ENCODE measurements at places on chromosomes 16 and 17.

DNA sequence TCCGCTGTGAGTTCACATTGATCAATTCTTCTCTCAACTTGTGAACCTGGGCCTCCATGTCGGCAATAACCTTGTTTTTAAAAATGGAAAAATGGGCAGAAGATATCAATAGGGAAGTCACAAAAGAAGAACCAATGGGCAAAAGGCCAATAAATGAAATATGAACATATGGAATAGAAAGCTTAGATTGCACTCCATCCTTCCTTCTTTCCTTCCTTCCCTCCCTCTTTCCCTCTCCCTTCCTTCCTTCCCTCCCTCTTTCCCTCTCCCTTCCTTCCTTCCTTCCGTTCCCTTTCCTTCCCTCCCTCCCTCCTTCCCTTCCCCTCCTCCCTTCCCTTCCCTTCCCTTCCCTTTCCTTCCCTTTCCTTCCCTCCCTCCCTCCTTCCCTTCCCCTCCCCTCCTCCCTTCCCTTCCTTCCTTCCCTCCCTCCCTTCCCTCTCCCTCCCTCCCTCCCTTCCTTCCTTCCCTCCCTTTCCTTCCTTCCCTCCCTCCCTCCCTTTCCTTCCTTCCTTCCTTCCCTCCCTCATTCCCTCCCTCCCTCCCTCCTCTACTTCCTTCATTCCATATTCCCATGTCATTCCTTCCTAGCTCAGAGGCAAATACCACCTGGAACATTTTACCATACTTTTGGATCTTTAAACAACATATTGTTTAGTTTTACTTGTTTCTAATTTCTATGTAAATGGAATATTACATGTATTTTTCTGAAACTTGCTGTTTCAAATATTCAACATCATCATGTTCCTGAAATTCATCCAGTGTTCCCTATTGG lies 290.7 kb upstream of the AXIN2 start:
- DNase-seq, result no peak

GRCh38 chr17:37770631-37771518 lies 26.0 kb upstream of the HNF1B start:
- DNase-seq, result no peak

DNA sequence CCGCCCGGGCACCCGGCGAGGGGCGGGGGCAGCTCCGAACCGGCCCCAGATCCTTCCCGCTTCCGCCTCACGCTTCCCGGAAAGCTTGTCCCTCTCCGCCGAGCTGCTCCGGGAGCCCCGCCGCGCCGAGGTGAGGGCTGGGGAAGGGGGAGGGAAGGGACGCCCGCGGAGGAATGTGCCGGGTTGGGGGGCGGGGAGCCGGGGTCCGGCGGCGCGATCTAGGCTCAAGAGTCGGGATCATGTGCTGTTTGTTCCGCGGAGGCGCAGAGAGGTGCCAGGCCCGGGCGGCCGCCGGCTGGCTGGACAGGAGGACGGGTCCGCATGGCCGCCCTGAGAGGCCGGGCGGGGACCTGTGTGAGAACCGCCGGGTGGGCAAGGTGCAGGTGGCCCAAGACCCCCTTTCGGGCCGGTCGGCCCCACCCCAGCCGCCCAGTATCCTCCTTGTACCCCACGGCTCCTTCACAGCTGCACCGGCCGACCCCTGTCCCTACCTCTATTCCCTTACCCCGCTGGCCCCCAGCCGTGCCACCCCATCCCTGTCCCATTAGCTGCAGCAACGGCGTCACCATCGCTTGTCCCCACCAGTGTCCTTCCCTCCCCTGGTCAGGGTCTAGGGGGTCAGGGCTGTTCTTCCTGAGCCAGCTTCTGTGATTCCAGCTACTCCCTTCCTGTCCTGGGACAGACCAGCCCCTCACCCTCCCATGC lies 429 bp downstream of the KIF1C start:
- no peak for DNase-seq

DNA sequence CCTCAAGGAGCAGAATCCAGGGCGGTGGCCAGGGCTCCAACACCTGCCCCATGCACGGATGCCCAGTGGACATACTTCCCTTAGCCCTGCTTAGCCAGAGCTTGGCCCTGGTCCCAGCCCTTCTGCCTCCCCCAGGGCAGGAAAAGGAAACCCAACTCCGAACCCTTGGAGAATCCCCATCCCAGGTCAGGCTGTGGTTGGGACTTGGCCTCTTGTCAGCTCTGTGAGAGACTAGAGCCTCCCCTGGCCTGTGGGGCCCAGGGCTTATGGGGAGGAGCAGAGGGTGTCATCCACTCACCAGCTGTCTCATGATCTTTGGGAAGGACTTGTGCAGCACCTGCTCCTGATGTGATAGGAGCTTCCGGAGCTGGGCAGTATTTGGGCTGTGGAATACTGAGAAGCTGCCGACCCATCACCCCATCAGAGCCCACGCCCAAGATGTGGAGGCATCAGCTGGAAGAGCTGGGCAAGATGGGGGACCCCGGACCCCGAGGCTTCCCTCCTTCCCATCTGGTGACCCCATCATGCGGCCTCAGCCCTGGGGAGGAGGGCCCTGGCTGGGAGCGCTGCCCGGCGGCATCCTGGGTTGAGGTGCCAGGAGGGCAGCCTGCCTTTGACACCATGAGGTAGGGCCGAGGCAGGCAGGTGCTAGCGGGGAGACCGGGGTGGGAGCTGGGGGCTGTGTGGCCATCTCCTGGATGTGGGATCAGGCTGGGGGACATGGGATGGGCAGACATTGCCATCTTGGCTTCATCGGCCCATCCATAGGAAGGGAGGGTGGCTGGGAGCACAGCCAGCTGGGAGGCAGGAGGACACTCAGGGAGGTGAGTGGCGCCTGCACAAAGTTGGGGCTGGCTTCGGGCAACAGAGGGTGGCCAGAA lies 45.1 kb downstream of the TNFRSF13B start:
- DNase-seq, result no peak

- DNase-seq, result no peak
These were observed 22.5 kb upstream of the C16orf78 start for GRCh38 chr16:49351096-49351487.

DNA sequence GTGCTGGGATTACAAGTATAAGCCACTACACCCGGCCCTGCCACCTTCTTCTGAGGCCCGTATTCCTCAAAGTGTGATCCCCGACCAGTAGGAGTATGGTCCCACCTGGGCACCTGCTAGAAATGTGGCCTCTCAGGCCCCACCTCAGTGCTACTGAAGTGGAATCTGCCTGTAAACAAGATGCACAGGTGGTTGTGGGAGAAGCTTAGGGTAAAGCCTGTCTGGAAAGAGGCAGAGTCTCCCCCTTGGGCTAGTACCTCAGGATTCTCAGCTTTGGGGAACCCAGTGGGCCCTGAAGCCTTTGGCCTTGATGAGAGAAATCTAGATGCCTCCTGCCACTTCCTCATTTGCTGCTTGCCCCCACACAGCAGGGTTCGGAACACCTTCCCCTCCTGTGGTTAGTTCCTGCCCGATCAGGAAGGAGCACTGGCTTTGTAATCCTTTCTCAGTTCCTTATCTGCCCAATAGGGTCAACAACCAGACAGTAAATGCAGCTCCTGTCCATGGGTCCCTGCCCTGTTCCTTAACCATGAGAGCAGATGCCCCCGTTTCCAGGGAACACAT lies 25.2 kb downstream of the TK2 start:
- no peak for DNase-seq

- DNase-seq, result no peak
These were observed 154.2 kb downstream of the KCNJ12 start for GRCh38 chr17:21530311-21530710.

- no peak for DNase-seq
These were observed 12.6 kb downstream of the PHB1 start for GRCh38 chr17:49401971-49402611.

Measured in SK-N-MC (cell line).